ENCODE measurements at places on chromosomes 3 and 15.

DNA sequence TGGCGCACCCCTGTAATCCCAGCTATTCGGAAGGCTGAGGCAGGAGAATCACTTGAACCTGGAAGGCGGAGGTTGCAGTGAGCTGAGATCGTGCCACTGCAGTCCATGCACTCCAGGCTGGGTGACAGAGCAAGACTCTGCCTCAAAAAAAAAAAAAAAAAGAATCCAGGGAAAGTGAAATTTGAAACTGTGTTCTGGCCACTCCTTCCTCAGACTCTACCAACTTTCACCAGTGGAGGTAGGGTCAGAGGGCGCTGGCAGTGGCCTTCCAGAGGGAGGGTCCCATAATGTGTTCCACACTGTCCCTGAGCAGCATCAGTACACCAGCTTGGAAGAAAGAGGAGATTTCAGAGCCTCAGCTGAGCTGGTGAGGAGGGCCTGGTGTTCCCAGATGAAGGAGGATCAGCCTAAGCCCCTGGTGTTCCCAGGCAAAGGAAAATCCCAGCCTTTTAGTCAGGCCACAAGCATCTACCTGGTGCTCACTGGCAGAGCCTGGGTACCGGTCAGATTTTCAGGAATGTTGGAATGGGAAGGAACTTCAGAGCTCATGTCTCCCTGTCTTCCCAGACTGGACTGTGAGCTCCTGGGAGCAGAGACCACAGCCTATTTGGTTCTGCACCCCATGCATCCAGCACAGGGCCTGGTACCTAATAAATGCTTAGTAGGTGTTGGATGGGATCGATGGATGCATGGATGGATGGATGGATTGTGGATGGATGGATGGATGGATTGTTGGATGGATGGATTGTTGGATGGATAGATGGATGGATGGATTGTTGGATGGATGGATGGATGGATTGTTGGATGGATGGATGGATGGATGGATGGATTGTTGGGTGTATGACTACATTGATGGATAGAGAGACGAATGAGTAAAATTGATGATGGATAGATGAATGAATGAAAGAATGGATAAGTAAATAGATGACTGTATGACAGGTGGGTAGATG is 117.9 kb downstream of the CORO2B start:
- no peak for DNase-seq

- DNase-seq, result no peak
Observed at GRCh38 chr3:174062923-174063322, 665.4 kb downstream of the NLGN1 start.

- DNase-seq, result no peak
Observed at GRCh38 chr15:61032600-61033286, 196.4 kb downstream of the RORA start.

GRCh38 chr3:154280161-154280560 is 44.1 kb downstream of the DHX36 start:
- no peak for DNase-seq

DNA sequence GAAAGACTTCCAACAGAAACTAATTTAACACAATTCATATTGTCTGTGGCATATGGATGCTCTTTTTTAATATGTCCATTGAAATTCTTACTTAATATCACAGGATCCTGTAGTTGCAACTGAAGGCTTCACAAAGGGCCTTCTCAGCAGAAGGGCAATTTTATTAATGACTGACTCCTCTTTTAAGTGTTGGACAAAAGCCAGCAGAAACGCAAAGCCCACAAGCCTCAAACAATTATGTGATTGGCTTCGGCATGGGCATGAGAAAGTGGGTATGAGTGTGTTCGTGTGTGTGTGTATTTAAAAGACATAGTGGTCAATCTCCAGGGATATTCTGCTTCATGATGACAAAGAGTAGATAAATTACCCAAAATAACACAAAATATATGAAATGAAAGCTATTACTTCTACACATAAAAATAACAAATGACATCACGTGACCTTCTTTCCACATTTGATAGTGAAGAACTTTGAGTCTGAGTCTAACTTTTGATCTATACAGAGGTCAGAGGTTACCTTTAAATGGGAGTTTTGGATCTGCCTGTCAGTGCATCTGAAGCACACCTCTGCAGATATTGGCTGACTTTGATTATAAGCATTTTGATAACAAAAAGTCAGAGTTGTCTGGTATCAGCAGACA is 496.9 kb downstream of the CADM2 start:
- DNase-seq, result no peak

DNA sequence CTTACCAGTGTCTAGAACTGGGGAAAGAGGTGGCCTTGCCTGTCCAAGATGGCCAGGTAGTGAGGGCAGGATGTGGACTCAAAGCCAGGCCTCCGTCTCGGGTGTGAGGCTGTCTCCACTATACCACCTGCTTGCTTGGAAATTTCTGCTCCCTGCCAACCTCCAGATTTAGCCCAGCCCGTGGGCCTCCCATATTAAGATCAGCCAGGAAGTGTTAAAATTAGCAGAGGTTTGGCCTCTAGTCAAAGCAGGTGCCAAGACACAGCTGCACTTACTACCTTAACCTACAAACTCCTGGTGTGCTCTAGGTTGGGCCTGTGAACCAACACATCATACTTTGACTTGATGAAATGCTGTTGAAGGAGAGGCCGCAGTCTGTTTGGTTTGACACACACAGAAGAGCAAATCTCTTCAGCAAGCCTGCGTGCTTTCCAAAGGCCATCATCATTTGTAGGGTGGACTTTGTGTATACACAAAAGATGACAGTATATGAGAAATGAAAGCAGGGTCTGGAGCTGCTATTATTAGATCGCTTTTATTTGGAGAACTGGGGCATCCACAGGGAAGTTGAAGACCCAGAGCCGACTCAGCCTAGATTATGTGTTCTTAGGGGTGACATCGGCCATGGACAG is 206.5 kb downstream of the XXYLT1 start:
- no peak for DNase-seq

DNA sequence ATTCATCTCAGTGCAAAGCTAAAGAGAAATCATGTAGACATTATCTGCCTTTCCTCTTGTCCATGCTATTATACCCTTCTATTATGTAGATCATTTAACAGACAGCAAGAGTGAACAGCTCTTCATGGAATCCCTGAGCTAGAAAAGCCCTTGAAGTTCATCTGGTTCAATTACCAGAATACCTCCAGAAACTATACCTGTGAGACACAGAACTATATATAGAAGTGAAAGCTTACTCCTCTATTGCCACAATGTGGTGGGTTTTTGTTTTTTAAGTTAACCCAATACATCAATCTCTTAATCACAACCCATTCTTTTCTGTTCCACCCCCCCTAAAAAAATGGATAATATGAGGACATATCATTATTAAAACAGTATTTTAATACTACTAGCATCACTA is 347.7 kb downstream of the PLCL2 start:
- no peak for DNase-seq

- peak; percentile 63 for DNase-seq
Observed at GRCh38 chr3:12750223-12750622, 8.8 kb downstream of the TMEM40 start.

DNA sequence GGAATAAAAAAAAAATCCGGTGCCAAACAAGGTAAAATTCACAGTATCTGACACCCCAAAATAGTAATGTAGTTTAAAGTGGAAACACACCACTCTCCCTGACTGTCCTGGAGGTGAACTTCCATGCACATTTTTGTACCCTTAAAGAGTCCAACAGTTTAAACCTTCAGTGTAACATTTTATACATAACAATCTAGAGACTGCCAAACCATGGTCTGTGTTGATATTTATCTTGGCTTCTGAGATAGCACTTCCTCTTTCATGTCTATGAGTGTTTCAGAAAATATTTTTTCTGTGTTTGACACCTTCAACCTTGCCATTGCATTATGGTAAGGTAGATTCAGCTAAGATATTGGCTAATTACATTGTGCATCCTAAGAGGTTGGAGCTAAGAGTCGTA is 13.9 kb downstream of the TMEM45A start:
- DNase-seq, result no peak

GRCh38 chr3:78887547-78888011 is 880.2 kb downstream of the ROBO1 start:
- DNase-seq, result no peak

- DNase-seq, result no peak
Observed at GRCh38 chr3:116877968-116878367, 168.4 kb downstream of the TUSC7 start.

GRCh38 chr15:93141371-93141794 is 52.4 kb upstream of the RGMA start:
- DNase-seq, result no peak

- DNase-seq, result no peak
Observed at GRCh38 chr3:45021524-45022297, 4.4 kb upstream of the CLEC3B start.

DNA sequence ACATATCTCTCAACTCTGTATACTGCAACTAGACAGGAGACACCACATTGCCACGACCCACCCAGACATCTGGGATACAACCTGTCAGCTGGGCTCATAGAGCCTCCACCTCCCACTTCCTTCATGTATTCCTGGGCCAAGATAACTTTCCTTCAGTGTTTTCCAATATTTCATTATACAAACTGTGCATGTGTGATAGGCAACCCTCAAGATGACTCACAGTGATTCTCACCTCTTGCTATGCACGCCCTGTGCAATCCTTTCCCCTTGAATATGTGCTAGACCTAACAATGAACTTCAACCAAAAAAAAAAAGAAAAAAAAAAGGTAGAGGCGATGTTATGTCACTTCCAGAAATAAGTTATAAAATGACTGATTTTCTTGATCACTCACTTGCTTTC is 138.0 kb upstream of the ALCAM start:
- DNase-seq, result no peak

All from HFF-Myc (cell line).